ENCODE measurements at places on chromosomes 5 and 9.
A peak's percentile ranks its signal among the peaks of the same experiment; 100 is the strongest.

DNA sequence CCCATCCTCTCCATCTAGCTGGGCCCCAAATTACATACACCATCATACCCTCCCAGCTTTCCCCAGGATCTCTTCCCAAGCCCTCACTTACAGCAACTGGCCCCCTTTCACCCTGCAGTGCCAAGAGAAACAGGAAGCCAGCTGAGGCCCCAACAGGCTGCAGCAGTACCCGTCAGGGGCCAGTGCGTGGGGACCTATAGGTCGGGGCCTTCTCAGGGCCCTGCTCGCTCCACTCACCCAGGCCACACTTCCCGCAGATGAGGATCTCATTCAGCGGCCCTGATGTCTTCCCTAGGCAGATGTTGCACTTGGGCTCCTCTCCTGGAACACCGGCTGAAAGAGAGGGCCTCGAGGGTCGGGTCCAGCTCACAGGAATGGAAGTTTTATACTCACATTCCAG, 6.8 kb downstream of the PHF19 start:
- DNase-seq = no peak

- DNase-seq = peak; percentile 4
Observed at GRCh38 chr9:35258660-35259474, 97.1 kb downstream of the UNC13B start.

DNA sequence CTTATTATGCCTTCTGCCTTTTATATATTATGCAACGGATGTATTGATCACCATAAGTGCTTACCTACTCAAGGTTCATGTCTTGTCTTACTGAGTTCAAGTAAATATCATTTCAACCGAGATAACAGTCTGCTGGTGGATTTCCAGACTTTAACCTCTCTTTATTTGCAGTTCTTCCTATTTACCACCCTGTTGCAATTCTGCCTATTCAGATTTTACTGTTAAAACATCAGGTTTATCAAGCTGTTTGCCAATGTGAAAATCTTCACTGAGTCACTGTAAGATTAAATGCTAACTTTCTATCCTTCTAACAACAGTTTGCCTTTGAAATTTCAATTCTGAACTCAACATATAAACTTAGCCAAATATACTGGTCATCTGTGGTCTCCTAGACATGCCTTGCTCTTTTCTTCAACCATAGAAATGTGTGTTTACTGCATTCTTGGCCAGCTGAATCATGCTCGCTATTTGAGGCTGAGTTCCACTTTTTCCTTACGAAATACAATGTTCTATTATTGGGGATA, 471.7 kb upstream of the RORB start:
- DNase-seq = no peak

DNA sequence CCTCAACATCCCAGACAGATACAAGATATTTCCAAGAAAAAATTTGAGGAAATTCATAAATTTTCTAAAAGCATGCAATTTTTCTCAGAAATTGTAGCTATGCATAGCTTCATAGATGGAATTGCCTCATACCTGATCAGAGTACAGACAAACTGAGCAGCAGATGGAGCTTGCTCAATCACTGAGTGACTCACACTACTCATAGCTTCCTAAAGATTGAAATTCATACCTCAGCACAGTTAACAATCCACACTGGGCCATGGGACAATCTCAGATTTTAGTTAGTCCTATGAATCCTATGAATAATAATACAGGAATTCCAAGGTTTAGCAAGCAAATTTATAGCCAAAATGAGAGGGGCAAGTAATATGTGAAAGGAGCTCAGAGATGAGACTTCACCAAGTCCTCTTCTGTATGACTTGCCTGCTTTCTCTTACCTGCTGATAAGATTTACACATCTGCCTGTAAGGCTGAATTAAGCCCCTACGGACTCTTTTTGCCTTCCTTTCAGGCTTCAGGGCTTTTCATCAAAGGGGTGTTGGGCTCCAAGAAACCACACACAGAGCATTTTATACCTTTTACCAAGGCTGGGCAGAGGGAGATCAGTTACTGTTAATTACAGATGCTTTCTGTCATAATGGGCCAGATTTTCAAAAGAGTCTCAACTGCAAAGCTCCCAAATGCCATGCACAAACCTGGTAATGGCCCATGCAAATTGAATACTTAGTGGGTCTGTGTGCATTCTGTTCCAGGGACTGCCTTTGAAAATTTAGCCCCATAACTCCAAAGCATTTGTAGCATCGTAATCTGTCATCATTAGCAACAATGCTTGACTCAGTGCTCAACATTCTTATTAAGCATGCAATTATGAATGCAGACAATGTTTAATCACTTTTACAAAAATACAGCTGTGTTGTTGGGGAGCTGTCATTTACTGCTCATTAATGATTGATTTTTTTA, 439.3 kb downstream of the DTWD2 start:
- DNase-seq = no peak

- DNase-seq = no peak
Observed at GRCh38 chr5:124981901-124982300, 235.5 kb upstream of the ZNF608 start.

DNA sequence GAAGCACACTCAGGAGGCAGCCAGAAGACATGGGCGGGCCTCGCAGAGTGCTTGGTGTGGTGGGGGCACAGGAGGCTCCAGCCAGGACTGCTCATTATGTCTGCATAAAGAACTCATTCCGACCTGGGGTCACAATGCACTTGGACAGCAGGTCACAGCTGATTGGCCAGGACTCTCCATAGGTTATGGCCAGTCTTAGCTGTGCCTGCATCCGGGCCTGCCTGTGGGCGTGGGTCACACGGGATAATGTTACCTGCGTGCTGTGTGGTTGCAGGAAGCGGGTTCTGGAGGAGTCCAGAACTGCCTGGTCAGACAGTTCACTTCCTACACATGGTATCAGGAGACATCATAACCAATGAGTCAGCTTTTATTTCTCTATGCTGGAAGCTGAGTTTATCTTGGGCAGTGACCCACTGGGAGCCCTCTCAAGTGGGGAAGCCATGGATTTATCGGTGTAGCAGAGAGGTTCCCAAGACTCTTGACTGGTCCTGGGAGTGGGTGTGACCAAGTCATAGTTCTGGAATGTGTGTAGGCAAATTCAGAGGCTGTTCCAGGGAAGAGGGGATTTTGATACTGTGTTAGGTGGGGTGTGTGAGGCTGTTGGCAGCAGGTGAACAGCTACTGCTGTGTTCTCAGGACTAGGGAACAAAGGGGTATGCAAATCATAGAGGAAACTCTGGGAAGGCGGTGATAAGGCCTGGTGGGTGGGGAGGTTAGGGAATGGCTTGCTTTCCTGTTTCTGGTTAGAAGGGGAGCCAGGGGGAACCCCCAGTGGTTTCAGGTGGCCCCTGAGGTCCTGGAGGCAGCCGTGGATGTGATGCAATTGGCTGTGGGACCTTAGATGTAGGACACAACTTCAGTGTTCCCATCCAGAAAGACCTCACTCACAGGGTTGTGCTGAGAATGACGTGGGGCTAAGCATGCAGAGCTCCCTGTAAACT, 51.3 kb downstream of the ARHGEF37 start:
- DNase-seq = no peak

- no peak for DNase-seq
Observed at GRCh38 chr5:82828211-82828610, 249.0 kb downstream of the TMEM167A start.

DNA sequence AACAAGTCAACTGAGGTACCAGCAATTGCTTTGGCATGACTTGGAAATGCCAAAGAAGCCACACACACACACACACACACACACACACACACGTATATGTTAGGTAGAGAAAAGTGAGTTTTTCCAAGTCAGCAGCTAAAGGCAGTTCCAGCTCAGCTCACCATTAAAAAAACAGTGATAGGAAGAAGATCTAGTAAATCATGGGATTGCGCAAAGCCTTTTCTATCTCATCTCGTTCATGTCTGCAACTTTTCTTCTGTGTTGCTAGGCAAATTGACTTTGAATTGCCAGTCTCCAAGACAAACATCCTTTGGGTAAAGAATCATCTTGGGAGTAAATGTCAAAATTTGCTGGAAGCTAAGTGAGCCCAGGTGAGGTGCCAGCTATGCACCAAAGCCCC, 500.1 kb downstream of the ENC1 start:
- no peak for DNase-seq

GRCh38 chr9:69265891-69266290, 59.1 kb upstream of the ENTREP1 start:
- no peak for DNase-seq

GRCh38 chr9:113988385-113989016, 89.6 kb downstream of the AMBP start:
- DNase-seq = no peak

DNA sequence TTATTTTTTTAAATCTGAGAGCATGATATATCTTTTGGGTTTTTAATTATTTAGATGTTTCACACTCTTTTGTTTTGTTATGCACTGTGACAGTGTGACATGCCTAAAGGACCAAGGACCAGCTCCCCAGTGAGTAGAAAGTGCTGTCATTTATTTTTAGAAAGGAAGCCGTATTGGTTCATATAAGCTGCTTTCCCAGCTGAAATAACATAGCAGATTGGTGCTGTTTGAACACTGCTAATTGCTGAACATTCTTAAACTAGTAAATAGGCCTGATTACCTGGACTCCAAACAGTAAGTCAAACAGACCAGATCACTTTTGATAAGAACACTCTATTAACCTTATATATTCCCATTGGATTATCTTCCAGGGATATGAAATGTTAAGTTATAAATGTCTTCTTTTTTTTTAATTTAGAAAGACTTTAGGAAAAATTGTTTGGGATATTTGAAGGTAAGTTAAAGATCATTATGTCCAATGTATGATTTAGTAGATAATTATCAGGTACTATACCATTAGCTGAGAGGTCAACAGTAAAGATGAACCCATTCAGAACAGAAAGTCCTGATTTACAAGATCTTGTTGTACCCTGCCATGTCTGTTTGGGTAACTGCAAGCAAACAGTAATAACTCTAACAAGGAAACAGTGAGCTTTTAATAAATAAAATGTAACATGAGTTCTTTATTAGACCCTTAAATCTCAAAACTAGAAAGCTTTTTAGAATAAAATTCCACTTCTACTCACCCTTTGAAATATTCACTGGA, 27.8 kb upstream of the ELL2 start:
- DNase-seq = no peak

DNA sequence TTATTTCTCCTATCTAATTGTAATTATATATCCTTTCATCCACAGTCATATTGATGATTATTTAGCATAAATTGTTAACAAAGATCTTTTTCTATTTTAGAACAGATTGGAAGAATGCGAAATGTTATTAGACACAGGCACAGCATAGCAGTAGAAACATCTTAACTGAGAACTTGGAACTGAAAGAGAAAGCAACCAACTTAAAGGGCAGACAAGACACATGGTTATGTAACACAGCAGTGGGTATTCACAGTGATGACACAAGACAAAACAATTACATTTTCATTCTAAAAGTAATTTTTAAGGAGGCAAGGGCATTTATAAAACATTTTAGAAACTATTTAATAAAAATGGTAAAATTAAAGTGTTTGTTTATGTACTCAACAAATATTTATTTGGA, 57.7 kb upstream of the MEF2C start:
- no peak for DNase-seq

DNA sequence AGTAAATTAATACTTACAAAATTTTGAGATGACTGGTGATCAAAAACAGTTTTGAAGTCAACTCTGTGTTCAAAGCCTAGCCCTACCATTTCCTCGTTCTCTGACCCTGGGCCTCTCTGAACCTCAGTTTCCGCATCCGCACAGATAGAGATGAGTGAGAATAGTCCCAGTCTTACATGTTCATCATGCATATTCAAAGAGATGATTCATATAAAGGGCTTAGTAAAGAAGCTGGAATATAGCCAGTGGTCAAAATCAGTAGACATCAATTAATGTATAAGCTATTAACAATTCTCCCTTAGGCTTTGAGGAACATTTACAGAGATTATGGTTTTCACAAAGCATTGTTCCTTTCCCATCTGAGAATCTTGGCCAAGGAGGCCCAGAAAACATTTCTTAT, 250.6 kb downstream of the SPOCK1 start:
- DNase-seq = no peak

DNA sequence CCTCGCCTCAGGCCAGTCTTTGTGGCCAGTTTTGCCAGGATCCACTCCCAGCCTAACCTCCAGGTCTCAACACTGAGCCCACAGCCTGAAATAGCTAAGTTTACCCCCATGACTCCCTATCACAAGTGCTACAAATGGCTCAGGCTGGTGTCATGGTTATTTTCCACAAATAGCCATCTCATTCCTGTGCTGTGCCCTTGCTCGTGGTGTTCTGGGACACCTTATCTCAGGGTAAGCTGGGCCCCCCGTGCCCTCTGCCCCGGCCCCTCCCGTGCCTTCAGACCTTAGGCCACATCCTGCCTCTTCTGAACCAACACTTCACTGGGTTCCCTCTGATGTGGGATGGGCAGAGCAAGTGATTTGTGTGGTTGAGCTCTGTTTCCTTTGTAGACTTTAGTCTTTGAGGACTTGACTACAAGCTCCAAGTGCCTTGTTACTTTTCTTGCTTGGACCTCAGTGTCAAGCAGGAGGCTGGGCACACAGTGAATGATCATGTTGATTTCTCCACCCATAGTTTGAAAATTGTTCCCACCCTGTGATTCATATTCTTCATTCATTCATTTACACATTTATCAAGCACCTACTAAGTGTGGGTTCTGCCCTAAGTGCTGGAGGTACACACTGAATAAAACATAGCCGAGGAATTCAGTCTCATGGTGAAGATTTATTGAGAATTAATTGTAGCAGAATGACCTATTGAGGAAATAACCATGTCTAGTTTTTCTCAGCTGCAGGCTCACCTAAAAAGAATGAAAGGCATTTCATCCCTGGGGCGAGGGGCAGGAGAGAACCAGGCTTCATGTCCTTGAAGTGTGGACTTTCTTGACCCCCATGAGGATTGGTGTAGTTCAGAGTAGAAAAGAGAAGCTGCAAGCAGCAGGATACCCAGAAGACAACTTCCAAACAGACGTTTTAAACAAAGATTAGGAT, 84.5 kb upstream of the CTNNA1 start:
- DNase-seq = no peak

- DNase-seq = peak; percentile 74
Observed at GRCh38 chr9:95874989-95875304, 544 bp upstream of the ERCC6L2 start.

Data from CD4-positive, CD25-positive, alpha-beta regulatory T cell (primary cell).